ENCODE measurements at places on chromosomes 1 and 21.

GRCh38 chr1:61776091-61776490 is 33.8 kb downstream of the PATJ start:
- ATAC-seq, result no peak

DNA sequence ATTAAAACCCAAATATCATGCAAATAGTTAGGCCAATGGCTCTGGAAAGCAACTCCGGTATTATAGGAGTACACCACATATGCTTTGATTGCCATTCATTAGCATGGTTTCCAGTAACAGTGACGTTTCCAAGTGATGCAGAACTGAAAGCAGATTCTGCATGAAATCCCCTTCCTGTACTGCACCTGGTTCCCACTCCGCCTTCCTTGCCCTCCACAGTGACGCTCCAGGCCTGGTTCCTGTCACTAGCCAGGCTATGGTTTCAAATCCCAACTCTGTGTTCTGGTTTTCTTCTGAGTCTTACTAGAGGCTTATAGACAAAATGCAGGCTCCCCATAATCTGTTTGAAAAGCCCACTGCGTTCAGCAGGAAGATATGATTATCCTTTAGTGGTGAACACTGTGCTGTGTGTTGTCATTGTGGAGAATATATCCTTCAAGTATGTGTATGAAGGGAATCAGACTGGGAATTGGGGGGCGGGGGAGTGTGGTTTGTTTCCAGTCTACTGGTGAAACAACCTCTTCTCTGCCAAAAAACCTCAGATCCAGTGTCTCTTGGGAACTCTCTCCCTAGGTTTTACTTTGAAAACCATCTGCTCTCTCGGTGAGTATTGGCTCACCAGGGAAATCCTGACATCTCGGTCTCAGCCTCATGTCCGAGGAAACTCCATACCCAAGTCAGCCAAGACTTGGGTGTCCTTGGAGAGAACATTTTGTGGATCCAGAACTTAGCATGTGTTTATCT is 78.7 kb downstream of the TYW3 start:
- ATAC-seq, result no peak

DNA sequence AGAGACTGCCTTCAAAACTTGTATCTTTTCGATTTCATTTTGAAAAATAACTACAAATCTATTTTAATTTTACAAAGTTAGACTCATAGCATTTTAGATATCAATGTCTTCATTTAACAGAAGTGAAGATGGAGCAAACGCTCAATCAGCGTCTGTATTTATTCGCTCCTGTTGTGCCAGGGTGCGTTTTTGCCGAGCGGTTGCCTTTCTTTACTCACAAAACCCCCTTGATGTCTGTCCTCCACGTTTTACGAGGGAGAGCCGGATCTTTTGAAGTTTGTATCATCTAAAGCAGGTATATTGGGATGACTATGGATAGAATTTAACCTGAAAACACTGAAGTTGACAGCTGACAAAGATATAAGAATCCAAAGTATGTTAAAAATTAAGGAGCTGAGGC is 44.6 kb downstream of the MRPL39 start:
- ATAC-seq, result no peak

- peak; percentile 11 for ATAC-seq
Measured at GRCh38 chr1:170730438-170730837, 66.5 kb downstream of the PRRX1 start.

DNA sequence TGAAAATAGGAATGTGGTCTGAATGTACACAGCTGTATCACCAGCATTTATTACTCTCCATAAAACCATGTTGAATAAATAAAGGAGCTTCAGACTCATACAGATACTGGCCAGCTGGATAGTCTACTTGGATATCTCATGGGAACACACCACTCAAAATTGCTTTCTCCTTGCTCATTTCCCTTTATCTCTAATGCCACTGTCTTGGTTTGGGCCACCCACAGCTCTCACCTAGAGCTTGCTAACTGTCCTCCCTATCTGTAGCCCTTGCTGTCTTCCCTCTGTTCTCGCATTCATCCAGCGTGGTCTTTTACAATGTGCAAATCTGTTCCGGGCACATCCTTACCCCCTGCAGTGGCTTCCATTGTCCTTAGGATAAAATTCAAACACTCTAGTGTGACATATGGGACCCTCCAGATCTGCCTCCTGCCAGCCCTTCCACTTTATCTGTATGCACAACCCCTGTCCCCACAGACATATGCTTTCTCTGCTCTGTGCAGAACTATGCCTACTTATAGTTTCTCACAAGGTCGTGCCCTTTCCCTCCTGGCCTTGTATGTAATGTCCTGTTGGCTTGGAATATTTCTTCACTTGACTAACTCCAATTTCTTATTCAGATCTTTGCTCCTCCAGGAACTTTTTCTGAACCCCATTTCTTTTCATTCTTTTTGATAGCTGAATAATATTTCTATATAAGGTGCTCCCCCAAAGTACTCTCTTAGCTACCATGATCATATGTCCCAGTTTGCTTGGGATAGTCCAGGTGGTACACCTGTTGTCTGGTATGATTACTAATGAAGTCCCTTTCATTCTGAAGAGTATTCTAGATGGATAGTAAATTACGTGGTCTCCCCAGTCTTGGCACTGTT is 2.9 kb downstream of the FLVCR1 start:
- ATAC-seq, result no peak

DNA sequence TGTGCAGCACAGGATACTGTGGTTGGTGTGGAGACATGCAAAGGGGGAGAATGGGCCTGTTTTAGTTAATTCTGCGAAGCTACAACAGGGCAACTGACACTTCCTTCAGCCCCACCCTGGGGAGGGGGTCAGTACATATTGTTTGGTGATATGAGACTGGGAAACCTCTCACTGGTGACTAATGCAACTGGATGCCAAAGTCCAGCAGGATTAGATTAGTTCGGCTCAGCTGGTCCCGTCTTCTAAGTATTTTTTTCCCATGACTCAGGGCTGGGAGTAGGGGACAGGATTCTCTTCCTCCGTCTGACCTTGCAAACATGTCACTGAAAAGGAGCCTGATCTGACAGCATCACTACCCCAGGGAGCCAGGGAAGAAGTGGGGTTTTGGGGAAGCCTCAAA is 43.0 kb downstream of the PLXNA2 start:
- peak; percentile 93 for ATAC-seq

DNA sequence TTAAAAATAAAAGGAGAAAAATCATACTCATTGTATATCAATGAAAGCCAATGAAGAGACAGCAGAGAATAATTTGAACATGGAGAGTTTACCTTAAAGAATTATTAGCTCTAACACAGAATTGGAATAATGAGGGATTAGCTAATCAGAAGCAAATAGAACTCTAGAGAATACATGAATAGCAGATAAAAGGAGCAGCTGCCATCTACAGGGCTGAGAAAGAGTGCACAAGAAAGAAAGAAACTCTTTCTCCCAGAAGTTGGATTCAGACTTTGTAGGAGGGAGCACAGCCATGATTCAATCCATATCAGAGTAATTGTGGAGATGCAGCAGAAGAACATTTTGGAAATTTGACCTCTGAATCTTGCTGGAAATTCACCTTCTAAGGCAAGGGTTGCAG is 1171.2 kb downstream of the PLA2G4A start:
- peak; percentile 74 for ATAC-seq

GRCh38 chr1:200857804-200858203 is 15.0 kb upstream of the GPR25 start:
- ATAC-seq, result no peak

DNA sequence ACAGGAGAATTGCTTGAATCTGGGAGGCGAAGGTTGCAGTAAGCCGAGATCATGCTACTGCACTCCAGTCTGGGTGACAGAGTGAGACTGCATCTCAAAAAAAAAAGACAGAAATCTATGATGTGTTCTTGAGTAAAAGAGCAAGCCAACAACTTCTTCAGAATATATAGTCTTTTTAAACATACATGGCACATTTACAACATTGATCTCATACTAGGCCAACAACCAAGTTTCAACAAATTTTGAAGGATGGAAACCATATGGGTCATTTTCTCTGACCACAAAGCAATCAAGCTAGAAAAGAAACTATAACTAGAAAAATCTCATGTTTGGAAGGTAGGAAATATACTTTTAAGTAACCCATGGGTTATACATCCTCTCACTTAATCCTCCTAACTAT is 38.3 kb downstream of the PAFAH2 start:
- no peak for ATAC-seq

DNA sequence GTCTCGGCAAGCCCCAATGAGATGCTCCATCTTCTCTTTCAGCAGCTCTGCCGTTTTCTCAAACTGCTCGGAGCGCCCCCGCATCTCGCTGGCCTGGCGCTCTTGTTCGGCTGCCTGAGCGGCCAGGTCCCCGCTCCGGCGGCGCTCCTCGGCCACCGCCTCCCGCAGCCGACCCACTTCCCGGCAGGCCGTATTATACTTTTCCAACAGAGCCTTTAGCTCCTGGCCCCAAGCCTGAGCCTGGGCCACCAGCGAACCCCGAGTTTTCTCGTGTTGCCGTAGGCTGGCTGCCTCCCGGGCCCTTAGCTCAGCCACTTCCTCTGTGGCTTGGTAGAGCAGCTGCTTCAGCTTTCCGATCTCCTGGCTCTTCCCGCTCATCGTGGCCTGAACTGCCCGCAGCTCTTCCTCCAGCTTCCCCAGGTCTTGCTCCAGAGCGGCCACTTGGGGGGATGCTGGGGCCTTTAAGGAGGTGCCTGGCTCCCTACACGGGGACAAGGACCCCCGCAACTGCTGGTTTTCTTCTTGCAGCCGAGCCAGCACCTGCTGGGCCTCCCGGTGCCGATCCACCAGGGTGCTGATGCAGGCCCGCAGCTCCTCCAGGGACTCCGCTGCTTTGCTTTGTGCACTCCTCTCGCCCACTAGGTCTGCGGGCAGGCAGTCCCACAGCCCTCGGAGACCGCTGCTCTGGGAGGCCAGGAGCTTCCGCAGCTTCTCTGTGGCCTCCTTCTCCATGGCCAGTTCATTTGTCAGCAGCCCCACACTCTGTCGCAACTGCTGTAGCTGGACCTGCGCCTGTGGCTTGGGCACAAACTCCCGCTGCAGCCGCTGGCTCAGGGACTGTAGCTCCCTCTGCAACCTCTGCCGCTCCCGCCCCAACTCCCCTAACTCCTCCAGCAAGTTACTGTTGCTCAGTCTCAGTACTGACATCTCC is 13.4 kb upstream of the PIAS3 start:
- ATAC-seq, result no peak

DNA sequence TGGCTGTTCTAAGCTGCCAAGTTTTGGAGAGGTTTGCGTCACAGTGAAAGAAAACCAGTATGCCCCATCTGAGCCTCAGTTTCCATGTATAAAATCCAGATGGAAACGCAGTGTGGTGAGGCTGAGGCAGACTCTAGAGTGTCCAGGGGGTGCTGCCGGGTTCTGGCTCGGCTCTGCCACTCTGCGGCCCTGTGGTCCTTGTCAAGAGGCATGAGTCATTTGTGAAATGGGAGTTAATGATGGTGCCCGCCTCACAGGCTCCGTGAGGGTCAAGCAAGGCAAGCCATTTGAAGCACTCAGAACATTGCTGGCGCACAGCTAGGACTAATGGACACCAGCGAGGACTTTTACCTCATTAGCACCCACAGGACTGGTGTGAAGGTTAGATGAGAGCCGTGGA is 214.3 kb downstream of the PTPRU start:
- ATAC-seq, result no peak

GRCh38 chr1:46019348-46019747 is 113.1 kb downstream of the PIK3R3 start:
- ATAC-seq, result no peak

GRCh38 chr1:53259932-53260331 is 21.6 kb upstream of the MAGOH start:
- no peak for ATAC-seq

- ATAC-seq, result no peak
Measured at GRCh38 chr1:112397841-112398240, 1.8 kb downstream of the CTTNBP2NL start.

DNA sequence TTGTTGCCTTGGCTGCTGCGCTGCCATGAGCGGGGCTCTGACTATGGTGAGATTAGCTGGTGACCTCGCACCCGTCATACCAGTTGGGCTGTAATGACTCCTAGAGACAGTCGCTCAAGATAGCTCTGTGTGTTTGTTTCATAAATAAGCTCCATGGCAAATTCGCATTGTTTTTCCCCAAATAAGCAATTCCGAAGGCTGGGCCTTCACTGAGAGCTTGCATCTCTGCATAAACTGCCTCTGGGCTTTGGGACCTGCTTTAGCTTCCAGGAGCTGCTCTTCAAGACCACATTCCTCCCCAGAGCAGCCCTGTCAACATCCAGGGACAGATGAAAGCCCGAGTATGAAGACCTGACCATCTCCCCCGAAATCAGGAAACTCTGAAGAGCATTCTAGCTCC is 40.7 kb upstream of the SCCPDH start:
- no peak for ATAC-seq

- ATAC-seq, result peak; percentile 99
Measured at GRCh38 chr1:27111626-27112573, 43.0 kb downstream of the SLC9A1 start.

- no peak for ATAC-seq
Measured at GRCh38 chr1:60924165-60924564, 158.2 kb upstream of the NFIA start.

DNA sequence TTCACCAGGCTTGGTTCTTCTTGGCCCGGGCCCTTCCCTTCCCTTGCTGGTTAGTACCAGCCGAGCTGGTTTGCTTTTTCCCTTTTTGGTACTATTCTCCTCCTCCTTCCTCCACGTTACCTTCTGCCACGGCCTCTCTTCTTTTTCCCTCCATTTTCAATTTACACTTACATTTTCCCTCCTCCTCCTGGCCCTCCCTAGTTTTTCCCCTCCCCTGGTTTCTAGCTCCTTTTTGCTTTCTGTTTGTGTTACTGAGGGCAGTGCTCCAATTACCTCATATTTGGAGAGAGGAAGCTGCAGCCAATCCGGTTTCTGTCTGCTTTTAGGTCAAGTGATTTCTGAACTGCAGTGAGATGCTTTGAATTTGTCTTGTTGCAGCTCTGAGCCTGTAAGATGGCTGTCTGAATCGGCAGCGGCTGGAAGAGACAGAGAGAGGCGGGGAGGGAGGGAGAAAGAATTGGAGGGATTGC is 63.7 kb downstream of the MACF1 start:
- peak; percentile 58 for ATAC-seq

DNA sequence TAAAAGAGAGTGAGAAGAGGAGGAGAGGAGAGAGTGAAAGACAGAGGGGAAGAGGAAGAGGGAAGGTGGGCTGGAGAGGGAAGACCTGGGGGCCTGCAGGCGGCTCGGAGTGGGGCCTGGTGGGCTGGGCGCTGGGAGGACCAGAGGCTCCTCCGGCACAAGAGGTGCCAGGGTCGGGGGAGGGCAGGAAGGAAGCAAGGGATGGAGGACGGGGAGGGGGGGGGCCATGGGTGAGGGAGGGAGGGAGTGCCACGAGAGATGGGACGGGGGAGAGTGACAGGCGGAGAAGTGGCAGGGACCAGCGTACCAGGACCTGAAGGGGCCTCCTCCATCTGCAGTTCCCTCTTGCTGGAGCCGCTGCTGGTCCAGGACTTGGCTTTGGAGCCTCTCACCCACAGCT is 87.7 kb downstream of the CASZ1 start:
- no peak for ATAC-seq

- ATAC-seq, result no peak
Measured at GRCh38 chr1:63103682-63104081, 218.7 kb upstream of the FOXD3 start.

GRCh38 chr1:116574581-116575291 is 3.9 kb upstream of the CD58 start:
- ATAC-seq, result peak; percentile 14

GRCh38 chr21:23488245-23488644 is 2119.0 kb downstream of the MRPL39 start:
- ATAC-seq, result no peak

GRCh38 chr1:180224902-180225301 is 5.2 kb upstream of the LHX4 start:
- ATAC-seq, result no peak

Data from SK-N-SH treated with all-trans-retinoic acid at 6 μM for 48 hours (cell line).